ENCODE measurements at places on chromosomes 6 and 20.

DNA sequence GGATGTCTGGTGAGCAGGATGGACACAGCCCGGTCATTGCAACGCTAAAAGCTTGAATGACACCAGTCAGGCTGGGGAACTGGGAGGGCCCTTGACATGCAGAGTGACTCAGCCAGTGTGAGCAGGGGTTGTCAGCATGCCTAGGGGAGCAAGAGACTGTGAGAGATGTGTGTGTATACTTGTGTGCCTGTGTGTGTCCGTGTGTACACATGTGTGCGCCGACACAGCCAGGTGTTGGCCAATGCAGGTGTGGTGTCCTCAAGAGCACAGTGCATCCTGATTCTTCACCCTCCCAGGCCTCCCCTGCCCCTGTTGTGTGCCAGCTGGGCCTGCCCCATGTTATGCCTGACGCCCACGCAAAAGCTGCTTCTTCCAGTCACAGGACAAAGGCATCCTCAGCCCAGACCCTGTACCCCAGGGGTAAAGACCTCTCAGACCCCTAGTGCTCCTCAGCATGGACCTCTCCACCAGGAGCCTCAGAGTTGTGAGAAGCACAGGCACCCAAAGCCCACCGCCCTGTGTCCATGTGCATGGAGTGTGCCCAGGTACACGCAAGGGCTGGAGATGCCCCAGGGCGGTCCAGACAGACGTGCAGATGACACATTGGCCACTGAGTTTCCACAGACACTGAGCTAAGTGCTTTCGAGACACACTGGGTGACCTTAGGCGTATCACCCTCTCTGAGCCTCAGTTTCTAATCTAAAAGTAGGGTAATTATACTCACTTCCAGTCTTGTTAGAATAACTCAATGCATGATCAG, 16.6 kb downstream of the NRSN2 start:
- no peak for DNase-seq

- DNase-seq: no peak
These were observed 91.3 kb upstream of the TNFAIP3 start for GRCh38 chr6:137775720-137776119.

DNA sequence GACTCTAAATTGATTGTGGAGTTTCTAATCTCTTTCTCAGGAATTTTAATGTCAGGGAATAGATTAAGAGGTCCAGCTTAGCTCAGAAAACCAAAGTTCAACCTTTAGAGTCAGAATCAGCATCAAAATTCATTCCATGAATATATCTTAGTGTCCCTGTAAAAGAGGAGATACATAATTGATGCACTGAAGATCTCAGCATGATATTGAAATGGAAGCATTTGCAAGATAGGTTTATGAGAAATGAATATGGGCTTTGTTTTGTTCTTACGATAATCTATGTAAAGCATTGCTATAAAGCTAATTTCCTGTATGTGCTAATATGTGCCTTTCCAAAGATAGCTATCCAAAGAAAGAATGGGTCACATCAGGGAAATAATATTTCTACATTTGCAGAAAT, 404.5 kb upstream of the HSF2 start:
- DNase-seq: no peak

DNA sequence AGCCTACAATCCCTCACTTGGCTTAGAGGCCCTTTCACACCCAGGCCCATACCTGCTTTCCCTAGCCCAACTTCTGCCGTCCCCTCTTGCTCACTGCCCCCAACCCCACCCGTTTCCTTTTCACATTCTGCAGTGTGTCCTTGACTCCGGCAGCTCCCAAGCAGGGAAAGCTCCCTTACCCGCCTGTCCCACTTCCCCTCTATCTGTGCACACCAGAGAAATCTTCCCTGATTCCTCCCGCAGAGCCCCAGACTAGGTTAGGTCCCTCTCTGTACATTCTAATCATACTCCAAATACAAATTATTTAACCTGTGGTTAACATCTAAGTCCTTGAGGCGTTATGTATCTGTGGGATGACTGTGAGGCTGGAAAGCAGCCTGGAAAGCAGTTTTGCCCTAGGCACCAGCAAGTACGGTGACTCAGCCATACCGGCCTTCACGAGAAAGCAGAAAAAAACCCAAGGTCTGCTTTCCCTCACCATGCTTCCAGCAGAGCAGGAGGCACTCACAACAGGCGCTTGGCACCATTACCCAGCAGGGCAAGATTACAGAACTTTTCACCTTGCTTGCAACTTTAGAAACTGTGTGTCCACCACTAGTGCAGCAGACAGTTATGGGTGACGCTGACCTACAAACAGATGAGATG, 22.3 kb downstream of the ELOVL5 start:
- DNase-seq: no peak

DNA sequence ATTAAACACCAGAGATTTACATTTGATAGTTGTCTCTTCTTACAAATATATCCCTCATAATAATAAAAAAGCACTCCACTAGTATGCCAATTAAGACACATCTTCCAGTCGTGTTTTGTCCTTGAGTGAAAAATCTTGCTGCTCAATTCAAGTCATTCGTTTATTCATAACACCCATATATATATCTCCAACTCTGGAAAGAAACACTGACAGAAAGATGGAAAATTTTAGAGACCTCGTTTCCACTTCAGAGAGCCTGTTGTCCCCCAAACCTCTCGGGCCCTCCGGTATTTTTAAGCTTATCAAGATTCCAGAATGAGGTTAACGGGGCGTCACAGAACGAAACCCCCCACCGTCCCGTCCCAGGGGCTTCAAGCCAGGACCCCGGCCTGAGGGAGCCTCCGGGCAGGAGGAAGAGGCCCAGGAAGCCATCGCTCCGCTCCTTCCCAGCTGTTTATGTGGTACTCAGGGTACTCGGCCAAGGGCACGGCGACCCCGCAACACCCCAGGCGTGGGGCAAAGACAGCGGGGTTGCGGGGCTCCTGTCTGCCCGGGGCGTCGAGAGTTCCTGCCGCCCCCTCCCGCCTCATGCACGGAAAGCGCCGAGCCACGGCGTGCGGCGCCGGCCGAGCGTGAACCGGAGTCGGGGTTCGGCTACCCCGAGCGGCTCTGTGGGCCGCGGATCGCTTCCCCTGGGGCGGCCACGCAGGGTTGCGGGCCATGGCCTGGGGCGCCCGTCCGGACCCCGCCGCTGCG, 623 bp upstream of the SNX9 start:
- no peak for DNase-seq

DNA sequence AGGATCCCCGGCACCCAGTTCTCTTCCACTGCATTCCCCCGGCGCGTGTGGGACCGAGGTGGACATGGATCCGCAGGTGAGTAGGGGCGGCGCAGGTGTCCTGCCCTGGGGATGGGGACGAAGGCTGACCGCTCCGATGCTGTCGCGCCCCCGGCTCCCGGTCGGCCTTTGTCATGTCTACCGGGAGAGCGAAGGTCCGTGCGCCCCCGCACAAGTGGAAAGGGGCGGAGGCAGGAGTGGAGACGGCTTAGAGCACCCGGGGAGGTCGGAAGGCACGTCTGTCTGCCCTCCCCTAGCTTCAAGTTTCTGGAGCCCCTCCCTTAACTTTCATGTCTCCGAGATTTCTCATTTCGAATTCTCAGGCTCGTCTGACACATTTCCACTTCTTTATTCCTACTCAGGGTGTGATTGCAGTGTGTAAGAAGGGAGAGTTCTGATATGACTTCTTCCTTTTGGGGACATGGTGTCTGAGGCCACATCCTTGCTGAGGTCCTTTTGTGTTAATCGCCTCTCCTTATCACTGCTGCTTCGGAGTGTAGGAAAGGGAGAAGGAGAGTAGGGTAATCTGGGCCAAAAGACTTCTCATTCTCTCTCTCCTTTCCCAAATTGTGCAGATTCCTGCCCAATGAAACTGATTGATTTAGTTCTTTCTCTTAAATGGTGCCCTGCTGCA, 435 bp downstream of the KIFC1 start:
- DNase-seq: no peak

GRCh38 chr6:104349191-104349590, 510.5 kb downstream of the HACE1 start:
- no peak for DNase-seq

GRCh38 chr6:21987501-21987957, 309.3 kb downstream of the PRL start:
- DNase-seq: no peak

- DNase-seq: no peak
These were observed 27.9 kb downstream of the NTSR1 start for GRCh38 chr20:62736407-62737071.

DNA sequence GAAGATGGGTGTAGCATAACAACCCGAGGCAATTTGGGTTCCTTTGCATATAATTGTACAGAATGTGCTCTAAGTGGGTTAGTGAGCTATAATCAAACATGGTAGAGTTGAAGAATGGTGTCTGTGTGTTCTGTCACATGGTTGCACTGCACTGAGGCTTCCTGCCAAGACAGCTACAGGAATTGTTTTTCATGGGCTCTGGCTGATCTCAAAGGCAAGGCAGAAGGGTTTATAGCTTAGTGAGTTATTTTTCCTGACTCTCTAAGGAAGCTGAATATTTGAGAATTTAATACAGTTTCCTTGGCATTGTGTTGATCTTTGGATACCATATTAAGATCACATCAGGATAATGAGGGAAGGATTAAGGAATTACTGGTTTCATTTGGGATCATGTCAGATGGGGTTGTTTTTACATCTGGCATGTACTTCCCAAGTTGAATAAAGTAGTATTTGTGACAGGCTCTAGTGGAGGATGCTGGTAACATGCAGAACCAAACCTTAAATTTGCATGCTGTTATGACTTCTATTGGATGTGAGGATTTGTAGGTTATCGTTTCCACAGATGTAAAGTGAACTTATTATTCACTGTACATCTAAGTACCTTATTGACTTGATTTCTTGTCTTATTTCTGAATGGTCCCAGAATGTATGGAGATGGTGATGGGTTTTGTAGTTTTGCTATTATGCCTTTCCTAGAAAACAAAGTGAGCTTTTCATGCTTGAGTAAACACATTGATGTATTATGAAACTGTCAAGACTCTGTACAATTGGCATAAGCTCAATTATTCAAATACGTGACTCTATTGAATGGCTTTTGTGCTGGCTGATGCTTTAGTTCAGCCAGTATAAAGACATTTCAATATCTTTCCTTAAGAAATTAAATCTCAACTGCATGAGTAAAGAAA, 43.3 kb downstream of the LRRC1 start:
- no peak for DNase-seq

- DNase-seq: no peak
These were observed 1303.8 kb upstream of the ADGRB3 start for GRCh38 chr6:67331304-67331703.

DNA sequence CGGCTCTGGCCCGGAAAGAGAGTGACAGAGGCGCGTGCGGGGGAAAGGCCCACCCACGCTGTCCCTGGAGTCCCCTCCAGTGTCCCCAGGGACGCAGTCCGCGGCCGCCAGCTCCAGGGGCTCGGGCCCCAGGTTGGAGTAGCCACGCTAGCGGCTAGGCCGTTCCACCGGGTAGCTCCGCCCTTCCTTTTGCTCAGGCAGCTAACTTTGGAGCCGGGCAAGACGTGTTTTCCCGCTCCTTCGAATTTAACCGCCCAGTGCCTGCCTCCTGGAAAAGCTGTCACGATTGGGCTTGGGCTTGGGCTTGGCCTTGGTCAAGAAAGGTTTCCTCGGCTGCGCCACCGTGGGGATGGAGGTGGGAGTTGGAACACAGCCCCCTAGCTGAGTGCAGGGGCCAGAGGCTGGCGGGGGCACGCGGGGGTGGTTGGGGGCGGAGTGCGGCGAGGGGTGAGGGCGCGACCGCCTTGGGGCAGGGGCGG, 4.7 kb downstream of the LINC00237 start:
- DNase-seq: no peak

GRCh38 chr6:34273242-34273805, 24.5 kb upstream of the SMIM29 start:
- no peak for DNase-seq

DNA sequence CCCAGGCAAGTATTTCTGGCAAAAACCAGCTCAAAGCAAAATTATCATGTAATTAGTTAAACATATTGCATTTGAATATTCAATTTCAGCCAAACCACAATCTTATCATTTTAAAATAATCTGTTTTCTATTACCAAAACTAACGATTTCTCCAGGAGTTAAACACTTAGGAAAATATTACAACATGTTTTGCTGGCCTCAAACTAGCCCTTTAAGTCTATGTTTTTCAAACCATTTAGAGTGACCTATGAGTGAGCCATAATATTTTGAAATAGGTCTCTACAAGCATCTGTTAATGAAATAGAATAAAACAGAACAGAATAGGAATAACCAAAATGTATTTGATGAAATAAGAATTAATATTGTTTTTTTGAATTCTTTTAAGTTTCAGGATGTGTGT, 370.9 kb downstream of the COL12A1 start:
- no peak for DNase-seq

- DNase-seq: no peak
These were observed 70.7 kb downstream of the GFRAL start for GRCh38 chr6:55397986-55398385.

DNA sequence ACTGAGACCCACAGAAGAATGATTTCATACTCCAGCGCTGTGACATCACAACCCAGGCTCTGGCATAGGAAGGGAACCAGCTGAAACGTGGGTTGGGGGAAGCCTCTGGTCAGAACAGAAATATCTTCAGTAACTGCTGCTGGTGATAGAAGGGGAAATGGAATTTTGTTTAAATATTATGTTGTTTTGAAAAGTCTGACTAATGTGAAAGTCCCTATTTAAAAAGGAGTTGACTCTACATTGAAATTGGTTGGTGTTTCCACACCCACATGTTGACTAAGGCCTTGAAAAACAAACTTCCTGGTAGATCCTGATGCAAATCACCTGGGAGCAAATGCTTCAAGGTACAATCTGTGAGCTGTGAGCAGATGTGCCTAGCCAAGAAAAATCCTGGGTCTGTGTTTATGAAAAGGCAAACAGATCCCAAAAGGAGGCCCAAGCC, 24.5 kb upstream of the TCP11 start:
- no peak for DNase-seq

DNA sequence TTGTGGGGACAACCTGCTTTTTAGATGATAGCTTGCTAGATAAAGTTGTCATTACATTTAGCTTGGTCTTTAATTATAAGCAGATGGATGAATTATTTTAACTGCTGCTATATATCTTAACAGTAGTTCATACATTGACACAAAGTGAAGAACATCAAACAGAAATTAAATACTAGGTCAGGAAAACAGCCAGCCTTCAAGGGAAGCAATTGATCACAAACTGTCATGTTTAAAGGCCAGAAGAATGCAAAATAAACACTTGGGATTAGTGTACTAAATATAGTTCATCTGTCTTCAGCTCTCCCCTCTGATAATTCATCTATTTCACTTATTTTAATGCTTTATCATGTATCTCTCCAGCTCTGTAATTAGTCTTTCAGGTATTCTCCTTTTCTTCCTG, 225.1 kb upstream of the FERMT1 start:
- DNase-seq: no peak

- DNase-seq: no peak
These were observed 4.3 kb upstream of the RPP21 start for GRCh38 chr6:30340589-30341054.

GRCh38 chr20:38917657-38918056, 8.6 kb upstream of the FAM83D start:
- DNase-seq: no peak

GRCh38 chr6:10643201-10643651, 51.2 kb downstream of the C6orf52 start:
- no peak for DNase-seq

All from stimulated activated CD4-positive, alpha-beta T cell treated with anti-CD3 and anti-CD28 coated beads, Interleukin-15, amount 100 ng/mL, for 1 hour (primary cell).